Stimulated activated CD8-positive, alpha-beta memory T cell treated with anti-CD3 and anti-CD28 coated beads, Interleukin-4, amount 100 ng/mL, for 24 hours (primary cell): ENCODE measurements at places on chromosomes 3 and 15.

GRCh38 chr3:55159016-55159415, 231.2 kb upstream of the LRTM1 start:
- DNase-seq, result no peak

DNA sequence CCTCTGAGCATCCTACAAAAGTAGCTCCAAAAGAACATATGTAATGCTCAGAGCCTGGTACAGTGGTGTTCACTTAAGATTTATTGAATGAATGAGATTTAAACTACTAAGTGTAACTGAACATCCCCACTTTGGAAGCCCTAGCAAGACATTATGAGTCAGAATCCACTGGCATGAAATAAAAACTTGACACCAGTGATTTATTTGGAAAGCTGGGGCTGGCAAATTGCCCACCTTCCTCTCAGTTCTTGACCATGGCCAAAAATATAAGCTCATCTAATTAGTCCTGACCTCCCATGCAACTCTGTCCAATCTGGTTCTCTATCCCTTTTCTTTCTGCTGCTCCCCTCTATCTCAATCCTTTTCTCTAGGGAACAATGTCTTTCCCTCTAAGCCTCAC, 418.0 kb downstream of the PLCL2 start:
- DNase-seq, result no peak

GRCh38 chr15:58293622-58294550, 137.9 kb upstream of the LIPC start:
- DNase-seq, result no peak

GRCh38 chr3:170424879-170425278, 6.2 kb downstream of the CLDN11 start:
- DNase-seq, result no peak

DNA sequence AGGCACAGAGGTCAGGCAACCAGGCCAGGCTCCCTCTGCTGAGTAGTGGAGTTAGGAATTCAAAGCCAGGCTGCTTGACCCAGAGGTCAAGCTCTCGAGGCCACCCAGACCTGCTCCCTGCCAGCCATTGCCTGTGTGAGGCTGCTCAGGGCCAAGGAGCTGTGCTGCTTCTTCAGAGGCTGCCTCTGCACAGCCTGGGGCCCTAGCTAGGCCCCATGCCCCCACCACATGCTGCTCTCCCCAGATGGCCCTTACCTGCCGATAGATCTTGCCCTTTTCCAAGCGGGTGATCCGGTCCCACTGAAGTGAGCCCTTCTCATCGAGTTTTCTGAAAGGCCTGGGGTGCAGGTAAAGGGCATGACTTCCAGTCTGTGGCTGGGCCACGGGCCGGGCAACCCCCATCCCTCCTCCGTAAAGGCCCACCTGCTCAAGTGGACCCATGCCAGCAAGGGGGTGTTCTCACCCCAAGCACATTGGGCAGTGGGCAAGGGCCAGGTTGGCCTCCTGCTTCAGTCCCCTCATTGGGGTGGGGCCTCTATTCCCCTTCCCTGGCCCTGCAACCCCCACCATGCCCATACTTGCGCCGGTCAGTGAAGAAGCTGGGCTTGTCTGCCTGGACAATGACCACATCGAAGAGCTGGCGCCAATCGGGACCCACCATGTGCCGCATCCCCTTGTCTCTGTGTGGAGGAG, 6.5 kb downstream of the NT5DC2 start:
- DNase-seq, result no peak
